ENCODE measurements at places on chromosomes 11 and 22.

DNA sequence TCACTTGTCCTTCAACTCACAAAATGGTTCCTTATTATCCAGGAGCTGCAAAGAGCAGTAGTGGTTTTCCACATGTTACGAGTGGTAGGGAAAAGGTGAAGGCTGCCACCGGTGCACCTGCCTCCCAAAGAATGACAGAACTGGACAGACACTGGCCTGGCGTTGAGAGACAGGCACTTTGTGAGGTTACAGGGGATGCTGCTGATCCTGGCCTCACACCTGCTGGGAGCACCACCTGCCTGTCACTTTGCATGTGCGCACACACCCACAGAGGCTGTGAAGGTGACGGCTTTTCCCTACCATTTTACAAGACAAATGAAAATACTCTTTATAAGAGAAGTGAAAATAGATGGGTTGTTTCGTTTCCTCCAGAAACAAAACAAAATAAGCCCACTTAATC is 175.3 kb upstream of the B3GAT1 start:
- no peak for DNase-seq

DNA sequence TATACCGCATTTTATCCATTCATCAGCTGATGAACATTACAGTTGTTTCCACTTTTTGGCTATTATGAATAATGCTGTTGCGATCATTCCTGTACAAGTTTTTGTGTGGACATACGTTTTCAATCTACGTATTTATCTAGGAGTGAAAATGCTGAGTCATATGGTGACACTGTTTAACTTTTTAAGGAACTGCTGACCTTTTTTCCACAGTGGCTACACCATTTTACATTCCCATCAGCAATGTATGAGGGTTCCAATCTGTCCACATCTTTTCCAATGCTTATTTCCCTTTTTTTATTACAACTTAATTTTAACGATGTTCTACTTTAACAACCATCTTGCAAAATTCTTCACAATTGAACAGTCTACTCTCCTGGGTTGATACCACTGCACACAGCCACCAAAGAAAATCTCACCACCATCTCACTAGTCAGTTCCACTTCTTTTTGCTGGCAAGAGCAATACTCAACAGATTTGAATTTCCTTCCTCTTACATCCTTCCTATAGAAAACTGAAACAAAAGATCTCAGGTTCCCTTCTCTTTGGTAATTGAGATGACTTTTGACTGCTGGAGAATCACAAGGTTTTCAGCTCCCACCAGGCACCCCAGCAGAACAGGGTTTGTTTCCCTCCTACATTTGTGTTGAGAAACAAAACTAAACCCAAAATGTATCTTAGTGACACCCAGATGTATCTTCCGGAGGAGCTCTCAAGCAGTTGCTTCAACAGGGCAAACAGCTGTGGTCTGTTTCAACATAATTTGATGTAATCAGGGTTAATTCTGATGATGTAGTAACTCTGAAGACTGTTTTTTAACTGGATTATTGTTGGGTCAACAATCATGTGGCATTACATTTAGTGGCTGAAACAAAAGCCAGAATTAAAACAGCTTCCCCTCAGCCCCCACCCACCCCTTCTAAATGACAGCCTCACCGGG is 7.0 kb upstream of the GAB2 start:
- no peak for DNase-seq

DNA sequence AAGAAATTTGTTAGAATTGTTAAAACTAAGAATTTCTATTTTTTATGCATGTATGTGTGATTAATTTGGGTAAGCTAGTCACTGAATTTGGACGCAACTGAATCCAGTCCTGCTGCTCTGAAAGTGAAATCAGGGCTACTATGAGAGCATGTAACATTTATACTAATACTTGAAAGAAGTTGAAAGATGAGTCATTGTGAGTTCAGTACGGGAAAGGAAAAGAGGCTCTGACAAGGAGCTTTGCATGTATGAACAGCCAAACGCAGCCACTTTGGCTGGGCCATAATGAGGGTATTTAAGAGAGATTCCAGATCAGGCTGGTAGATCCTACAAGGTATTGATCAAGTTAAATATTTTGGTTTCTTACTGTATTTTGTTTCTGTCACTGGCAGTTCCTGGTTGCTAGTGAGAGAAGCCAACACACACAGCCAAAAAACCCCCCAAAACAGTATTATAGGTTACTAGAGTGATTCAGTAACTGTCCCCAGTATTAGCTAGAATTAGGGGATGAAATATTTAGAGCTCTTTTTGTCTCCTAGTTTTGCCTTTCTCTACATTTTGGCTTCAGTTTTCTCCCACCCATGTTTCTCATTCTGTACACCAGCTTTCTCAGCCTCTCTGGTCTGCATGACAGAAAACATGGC is 14.1 kb downstream of the AASDHPPT start:
- DNase-seq: no peak

DNA sequence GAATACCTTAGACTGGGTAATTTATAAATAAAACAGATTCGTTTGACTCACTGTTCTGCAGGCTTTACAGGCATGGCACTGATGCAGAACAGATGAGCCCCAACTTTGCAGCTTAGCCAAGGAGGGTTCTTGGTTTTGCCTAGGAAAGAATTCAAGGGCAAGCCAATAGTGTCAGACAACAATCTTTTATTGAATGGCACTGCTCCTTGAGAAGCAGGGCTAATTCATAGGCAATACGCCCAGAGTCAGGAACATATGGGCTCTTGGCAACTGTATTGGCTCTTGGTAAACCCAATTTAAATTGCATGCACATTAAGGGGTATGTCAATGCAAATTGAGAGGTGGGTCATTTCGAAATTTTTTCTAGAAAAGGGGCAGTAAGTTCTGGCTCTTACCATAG is 87.9 kb downstream of the RAB38 start:
- DNase-seq: no peak

DNA sequence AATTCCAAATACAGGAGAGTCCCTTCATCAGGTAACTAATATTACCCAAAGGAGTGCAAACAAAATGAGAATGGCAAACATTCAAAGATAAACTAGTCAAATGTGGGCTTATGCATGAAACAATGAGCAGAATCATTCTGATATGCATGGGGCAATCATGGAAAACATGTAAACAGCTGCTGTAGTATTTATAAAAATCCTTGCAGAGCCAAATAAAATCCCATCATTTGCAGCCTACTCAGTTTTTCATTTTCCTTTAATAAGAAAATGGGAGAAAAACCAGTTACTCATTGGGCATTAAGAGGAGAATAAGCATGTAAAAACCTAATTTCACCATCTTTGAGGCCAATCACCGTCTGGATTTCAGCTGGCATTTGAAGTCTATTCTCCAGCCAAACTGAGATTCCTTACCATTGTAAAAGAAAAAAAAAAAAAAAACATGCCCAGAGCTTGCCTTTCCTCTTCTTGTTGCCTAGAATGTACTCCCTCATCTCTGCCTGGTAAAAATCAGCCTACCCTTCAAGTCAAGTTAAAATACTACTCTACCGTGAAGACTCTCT is 249.1 kb downstream of the TTC28 start:
- no peak for DNase-seq

DNA sequence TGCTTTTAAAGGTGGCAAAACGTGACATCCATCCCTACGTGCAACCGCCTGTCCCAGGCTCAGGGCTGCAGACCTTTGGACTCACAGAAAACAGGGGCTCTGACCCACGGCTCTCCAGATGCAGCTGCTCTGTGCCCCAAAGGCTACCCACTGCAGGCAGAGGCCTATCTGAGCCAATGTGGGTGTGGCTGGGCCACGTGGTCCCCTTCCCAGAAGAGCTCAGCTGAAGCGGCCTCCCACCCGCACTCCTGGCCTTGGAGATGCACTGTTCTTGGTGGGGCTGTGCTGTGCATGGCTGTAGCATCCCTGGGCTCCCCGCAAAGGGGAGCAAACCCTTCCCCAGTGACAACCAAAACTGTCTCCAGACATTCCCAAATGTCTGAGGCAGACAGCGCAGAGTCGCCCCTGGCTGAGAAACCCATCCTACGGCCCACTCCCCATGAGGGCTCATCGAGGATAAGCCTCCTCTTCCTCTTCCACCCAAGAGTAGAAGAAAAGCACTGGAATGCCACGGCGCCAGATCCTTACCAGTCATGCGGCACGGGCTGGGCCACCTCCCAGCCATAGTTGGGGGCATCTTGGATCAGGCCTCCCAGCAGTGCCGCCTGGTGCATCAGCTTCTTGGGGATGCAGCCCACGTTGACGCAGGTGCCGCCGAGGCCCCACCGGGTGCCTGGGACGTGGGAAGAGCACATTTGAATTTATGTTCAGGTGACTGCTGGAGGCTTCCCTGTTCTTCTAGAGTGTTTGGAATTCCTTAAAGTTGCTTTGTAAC is 23.1 kb upstream of the COMT start:
- no peak for DNase-seq

- no peak for DNase-seq
These were observed 34.0 kb downstream of the HIPK3 start for GRCh38 chr11:33291004-33291777.

DNA sequence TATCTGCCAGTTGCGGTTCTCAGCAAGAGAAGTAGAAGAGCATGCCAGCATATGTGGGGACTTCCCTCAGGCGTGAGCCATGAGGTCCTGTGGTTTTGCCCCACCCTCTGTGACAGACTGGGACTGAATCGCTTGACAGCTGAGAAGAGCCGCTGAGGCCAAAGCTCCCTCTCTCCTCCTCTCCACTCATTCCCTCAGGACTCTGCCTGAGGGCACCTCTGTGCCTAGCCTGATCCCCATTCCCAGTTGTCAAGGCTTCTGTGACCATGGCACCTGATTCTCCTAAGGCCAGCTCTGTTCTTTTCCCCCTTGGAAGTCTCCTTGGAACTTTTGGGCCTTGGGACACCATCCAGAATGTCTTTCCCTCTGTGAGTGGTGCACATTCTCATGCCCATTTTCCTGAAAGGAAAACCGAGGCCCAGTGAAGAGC is 27.0 kb downstream of the ART5 start:
- no peak for DNase-seq

DNA sequence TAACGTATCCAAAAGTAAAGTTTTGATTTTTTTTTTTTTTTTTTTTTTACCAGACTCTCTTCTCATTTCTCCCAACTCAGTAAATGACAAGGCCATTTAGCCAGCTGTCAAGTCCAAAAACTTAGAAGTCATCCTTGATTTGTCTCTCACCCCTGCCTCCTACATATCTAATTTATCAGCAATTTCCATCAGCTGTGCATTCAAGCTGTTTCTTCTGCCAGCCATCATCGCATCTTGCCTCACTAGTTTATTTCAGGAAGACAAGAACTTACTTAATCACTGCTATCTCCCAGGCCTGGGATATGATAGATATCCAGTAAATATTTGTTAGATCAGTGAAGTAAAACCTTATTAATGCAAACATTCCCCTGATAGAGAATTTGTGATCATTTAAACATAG is 47.6 kb downstream of the SCGB1A1 start:
- DNase-seq: no peak

- no peak for DNase-seq
These were observed 58.6 kb downstream of the HIPK3 start for GRCh38 chr11:33315822-33316221.

- DNase-seq: no peak
These were observed 320 bp upstream of the PHLDA2 start for GRCh38 chr11:2929531-2929949.

DNA sequence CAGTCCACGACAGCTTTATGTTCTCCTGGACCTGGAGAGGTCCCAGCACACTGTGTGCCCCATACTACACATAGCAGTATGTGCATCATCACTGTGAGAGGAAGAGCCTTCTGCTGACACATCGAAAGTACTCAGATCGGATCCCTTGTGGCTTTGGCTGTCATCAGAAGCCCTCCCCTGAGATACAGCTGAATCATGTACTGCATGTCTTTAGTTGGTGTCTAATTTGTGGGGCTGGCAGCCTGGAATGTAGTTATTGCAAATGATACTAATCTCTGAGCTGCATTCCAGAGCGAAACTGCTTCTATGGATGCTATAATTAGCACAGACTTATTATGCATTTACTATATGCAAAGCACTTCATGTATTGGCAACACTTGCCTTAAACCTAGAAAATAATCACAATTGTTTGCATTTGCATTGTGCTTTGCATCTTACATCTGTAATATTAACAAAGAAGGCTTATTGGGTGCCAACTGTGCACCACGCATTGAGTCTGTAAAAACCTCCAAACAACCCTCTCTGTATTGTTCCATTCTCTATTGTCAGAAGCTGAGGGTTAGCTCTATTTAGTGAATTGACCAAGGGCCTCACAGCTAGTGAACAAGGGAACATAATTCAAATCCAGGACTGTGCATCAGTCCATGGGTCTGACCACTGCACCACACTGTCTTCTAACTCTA is 89.2 kb upstream of the CRTAM start:
- DNase-seq: peak; percentile 92

DNA sequence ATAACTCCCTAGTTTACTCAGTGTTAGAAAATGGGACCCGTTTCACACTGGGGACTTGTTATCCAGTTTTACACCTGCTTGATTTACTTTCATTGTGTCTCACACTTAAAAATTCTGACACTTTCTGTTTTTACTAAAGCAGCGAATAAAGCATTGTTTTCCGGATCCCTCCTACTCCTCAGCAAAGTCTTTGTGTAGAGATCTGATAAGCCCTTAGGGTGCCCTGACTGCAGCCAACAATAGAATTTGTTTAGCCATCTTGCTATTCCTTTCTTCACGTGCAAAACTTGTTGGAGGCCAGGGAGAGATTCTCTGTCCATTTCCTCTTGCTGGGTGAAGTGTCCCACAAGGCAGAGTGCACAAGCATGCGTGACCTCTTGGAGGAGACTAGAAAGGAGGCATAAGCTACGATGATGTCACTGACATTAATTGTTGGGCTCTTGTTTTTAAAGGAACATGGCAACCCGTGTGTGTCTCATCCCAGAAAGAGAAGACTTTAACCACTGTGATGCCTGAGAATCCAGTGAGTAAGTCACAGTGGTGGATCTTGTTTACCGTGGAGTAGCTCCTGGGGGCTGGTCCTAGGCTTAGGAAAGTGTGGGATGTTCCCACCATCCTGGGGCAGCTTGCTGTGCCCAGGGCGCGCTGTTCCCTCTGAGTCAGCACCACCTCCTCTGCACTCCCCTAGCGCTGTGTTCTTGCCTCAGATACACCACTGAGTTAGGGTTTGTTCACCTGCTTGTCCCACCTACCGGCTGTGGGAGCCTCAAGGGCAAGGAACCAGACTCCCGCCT is 27.7 kb downstream of the MICAL2 start:
- no peak for DNase-seq

- DNase-seq: no peak
These were observed 33.9 kb downstream of the RAB39A start for GRCh38 chr11:107962181-107962580.

DNA sequence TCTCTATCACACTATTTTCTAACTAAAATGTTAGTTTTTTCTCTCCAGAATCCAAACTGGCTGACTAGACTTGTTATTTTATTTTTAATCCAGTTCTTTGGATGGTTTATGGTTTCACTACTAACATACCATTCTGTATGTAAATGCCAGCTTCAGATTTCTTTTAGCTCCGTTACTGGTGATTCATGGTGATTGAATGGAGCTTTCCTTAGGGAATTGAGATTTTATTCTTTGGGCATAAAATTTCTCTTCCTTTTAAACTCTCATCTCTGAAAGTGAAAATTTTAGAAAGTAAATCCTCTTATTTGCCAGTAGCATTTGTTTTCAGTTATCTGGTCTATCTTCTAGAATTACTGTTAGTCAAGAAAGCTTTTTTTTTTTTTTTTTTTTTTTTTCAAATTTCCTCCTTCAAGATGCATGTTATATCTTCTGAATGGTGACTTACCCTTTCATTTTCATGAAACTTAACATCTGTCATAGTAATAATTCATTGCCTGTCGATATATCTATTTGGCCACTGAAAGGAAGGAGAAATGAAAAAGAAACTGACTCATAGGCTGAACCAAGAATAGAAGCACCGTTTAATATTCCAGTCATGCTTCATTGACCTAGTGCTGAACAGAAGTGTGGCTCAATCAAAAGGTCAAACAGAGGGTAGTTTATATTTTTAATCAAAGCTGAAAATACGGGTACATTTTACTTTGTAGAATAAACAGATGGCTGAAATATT is 6.4 kb downstream of the ENDOD1 start:
- no peak for DNase-seq
